ENCODE measurements at places on chromosomes 1 and 21.

DNA sequence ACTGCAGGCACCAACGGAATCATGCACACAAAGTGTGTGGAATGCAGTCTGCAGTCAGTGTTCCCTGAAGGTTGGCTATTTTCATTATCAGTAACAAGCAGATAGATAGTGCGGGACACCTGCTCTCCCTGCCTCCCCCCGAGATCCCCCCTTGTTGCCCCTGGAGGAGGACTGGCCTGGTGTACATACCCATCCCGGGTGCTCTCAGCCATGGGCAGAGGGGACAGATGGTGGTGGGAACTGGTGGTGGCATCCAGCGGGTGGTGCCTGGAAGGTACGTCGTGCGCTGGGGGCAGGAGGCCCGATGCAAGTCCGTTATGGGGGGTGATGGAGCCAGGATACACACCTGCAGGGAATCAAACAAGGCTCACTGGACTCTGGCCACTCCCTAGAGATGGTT is 55.2 kb downstream of the DMRTB1 start:
- DNase-seq, result no peak

- DNase-seq, result peak; percentile 29
These were observed 254.8 kb downstream of the LTN1 start for GRCh38 chr21:28737674-28738419.

DNA sequence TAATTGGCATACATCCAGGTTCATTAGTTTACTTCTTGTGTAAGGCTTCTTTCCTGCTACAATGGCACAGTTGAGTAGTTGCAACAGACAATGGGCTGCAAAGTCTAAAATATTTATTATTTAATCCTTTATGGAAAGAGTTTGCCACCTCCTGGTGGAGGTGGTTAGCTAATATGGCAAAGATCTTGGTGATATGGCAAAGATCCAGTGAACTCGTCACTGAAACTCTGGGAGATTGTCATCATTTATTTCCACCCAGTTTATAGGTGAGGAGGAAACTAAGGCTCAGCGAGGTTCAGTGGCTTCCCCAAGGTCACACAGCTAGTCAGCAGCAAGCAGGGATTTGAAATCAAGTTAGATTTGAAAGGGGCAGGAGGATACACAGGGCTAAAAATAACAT is 16.1 kb upstream of the IFFO2 start:
- no peak for DNase-seq

DNA sequence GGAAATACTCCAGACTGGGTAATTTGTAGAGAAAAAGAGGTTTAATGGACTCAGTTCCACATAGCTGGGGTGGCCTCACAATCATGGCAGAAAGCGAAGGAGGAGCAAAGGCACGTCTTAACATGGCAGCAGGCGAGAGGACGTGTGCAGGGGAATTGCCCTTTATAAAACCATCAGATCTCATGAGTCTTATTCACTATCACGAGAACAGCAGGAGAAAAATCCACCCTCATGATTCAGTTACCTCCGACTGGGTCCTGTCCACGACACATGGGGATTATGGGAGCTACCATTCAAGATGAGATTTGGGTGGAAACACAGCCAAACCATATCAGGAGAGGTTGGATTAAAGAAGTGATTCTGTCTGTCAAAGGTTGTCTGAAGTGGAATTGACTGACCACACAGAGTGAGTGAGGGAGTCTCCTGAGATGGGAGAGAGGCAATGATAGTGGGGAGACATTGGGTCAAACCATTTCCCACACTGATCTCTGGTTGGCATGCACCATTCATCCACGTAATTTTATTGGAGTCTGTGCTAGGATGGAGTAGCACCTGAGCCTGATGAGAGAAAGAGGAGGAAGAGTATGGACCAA is 58.3 kb upstream of the VAMP3 start:
- DNase-seq, result no peak

- DNase-seq, result no peak
These were observed 28.4 kb upstream of the RCAN3 start for GRCh38 chr1:24474193-24474592.

- DNase-seq, result no peak
These were observed 86.7 kb downstream of the PTPRU start for GRCh38 chr1:29322861-29323585.

GRCh38 chr1:221016751-221017150 is 137.5 kb downstream of the HLX start:
- no peak for DNase-seq

Measured in muscle of back (tissue), 13 donors.